Stimulated activated CD4-positive, alpha-beta T cell treated with anti-CD3 and anti-CD28 coated beads, TNF-alpha, amount 100 ng/mL, for 48 hours (primary cell): ENCODE measurements at places on chromosomes 16 and 17.

DNA sequence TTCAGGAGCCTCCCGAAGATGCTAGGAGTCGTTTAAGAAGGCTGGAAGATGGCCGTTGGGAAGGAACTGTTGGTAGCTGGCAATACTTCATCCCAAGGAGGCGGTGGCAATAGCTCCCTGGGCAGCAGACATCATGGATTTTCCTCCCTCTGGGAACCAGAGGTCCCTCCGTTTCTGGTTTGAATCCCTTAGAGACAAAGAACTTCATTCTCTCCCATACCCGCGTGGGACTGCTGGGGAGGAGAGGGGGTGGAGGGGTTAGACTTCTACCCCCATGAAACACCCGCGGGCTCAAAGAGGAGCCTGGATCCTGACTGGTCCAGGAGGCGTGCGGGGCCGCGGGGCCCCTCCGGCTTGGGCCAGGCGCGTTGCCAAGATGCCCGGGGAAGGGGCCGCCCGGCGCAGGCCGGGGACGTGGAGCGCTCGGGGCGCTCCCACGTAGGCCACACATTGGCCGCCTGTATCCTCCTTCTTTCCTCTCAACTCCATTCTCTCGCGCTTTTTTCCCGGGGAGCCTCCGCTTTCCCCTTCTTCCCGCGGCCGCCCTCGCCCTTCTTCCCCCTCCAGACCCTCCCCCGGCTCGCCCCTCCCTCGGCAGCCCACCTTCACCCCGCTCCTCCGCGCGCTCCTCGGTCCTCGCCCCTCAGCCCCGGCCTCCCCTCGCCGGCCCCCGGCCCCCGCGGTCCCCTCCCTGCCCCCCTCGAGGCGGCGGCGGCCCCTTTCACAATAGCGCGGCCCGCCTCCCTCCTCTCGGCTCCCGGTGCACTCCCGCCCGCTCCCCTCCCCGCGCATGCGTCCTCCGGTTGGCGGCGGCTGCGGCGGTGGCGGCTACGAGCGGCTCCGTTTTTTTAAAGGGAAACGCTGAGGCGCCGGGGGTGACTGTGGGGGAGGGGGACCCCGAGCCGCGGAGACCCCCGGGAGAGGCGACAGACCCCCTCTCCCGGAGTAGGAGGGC, at the start of gene MSL1:
Gene MSL1 (plus strand): TSS at position 791 of the 955 bp plus-strand sequence. CDS start 642 bp downstream, outside the sequence.
- peak; percentile 66 for DNase-seq

- no peak for DNase-seq
Measured at GRCh38 chr16:49490321-49490705, 116.7 kb downstream of the C16orf78 start.

- no peak for DNase-seq
Measured at GRCh38 chr17:75549246-75550138, 24.0 kb downstream of the LLGL2 start.

- no peak for DNase-seq
Measured at GRCh38 chr17:72515291-72516065, 394.7 kb downstream of the SOX9 start.

GRCh38 chr17:17831208-17832031, 5.4 kb downstream of the SREBF1 start:
- DNase-seq: no peak

DNA sequence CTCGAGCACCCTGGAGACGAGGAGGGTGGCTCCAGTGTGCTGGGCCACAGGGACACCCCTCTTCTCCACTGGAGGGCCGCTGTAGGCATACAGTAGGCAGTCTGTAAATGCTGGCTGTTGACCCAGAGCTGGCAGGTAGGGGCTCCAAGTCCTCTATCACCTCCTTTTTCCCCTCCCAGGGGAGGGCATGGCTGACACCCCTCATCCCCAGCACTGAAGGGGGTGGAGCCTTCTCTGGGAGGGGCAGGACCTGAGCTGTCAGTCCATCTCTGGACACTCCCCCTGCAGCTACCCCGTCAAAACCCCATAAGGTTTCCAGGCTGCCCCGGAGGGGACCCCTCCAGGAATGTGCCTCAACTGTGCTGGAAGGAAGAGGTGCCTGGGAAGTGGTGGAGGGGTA, 2.4 kb downstream of the KCNJ12 start:
- DNase-seq: no peak

GRCh38 chr17:76370261-76370993, 14.0 kb upstream of the SPHK1 start:
- DNase-seq: no peak

GRCh38 chr16:69451166-69451565, 26.7 kb downstream of the CYB5B start:
- no peak for DNase-seq

DNA sequence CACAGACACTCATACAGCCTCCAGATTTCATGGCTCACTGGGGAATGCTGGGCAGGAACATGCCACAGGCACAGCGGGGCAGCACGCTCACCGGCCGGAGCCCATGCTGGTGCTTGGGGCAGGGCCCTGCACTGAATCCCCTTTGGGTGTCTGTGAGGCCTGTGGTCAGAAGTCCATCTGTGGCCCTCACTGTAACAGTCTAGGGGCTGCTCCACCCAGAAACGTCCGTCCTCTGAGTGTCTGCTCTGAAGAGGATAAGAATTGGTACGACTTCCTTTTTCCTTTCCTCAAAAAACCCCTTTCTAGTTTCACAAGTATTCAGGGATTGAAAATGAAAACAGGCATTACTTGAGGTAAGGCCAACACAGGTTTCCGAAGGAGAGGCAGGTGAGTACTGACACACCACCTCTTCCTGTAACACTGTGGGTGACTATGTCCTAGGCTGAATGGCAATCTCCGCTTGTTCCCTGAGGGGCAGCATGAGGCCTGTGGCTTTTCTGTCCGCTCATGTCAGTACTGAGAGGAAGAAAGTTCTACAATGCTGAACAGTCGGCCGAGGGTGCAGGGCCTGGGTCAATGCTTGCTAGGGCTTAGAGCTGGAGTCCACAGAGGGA, 42.5 kb downstream of the TMEM11 start:
- no peak for DNase-seq

DNA sequence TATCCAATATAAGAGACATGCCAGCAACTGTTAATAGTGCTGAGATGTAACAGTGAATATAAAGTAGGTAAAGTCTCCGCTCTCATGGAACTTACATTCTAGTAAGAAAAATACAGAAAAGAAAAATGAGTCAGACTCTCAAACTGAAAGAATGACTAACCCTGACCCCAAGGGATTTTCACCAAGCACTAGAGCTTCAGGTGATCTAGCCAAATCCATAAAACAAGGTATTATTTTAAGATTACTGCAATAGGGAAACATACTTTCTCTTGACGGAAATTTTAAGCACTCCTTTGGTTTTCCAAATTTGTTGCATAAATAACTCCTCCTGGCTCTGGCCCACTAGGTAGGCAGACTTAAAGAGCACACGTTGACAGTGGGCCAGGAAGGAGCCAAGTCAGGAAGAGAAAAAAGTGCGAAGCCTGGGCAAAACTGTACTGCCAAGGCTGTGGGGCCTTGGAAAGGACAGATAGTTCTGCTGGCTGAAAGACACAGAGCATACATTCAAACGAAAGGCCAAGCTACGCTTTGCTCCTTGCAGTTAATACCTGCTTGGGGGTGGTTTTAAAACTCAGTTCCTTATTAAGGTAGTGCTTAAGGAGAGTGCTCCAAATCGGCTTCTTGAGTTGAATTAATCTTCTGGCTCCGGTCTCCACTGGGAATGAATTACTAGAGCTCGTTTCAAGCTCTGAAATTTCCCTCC, 1.4 kb downstream of the GOT2 start:
- no peak for DNase-seq

- no peak for DNase-seq
Measured at GRCh38 chr16:27611340-27611739, 61.4 kb downstream of the KATNIP start.

DNA sequence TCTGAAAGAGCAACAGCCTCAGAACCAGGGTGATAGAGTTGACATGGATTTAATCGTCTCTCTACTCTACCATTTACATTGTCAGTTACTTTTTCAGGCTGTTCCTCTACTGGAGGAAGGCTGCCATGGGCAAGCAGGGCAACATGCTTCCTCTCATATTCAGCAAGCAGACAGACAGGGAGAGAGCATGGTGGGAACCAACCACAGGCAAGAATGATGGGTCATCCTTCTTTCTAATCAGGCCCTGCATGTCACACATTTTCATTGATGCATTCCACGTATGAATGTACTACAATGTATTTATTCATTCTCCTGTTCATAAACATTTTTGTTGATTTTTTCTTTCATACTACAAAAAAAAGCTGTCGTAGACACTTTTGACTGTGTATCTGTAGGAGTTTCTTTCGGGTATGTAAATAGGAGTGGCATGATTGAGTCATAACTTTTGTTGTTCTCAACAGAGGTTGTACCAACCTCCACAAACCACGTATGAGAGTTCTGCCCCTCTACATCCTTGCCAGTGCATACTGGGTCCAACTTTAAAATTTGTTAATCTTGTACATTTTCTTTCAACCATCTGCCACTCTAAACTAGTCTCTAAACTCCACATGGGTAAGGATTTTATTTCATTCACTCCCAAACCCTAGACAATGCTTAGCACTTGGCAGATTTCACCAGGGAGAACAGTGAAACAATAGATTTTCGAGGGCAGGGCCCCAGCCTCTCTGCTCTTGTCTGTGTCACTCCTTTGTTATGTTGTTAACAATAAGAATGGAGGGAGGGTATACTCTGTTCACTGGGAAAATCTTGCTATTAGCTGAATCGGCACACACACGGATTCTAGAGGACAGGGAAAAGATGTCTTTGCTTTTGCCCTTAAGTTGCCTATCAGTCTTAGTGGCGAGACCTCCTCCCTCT, 58.7 kb downstream of the CMC2 start:
- no peak for DNase-seq

DNA sequence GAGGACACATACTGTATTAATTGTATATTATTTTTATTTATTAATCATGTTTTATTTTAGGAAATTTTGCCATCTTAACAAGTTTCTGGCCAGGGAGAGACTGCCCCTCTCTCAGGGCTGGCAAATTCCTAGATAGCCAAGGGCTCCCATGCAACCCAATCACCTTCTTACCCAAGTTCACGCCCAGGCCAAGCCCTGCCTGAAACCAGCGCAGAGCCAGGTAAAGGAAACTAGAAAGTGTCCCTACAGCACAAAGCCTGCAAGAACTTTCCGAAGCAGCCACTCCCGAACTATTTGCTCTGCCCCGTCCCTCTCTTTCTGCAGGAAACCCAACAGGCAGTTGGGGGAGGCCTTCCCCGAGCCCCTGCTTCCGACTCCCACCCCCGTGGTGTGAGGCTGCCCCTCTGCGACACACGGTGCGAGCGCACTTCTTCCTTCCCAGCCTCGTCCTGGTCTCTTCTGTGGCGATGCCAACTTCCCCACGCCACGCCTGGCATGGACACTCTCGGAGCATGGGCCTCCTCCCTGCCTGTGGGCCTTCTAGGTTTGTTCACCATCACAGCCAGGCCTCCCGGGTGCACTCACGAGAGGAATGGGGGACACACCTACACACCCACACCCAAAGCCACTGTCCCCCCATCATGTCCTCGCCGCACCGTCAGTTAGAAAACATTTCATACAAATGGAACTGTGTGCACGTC, 100.4 kb downstream of the ZNF778 start:
- DNase-seq: no peak

- no peak for DNase-seq
Measured at GRCh38 chr16:50360033-50360778, 8.6 kb downstream of the BRD7 start.

- no peak for DNase-seq
Measured at GRCh38 chr17:57979076-57979475, 9.0 kb downstream of the VEZF1 start.

- no peak for DNase-seq
Measured at GRCh38 chr16:80554033-80554432, 13.2 kb downstream of the DYNLRB2 start.

- DNase-seq: no peak
Measured at GRCh38 chr17:19996502-19996901, 12.7 kb upstream of the SPECC1 start.

- no peak for DNase-seq
Measured at GRCh38 chr16:50093607-50094539, 28.1 kb downstream of the HEATR3 start.

DNA sequence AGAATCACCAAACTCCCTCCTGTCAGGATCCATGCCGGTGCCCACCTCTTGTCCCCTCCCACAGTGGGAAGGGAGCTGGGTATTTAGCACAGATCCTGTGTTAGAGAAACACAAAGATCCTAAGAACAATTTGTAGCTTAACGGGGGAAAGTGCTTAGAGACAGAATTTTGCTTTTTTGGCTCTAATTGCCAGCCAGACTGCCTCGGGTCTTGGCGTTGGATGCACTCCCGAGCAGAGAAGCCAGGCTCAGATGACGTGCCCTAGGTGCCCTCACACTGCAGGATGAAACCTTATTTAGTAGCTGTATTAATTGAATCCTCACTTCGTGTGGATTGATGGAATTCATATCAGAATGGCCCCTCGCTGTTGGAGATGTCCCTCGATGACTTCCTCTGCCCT, 22.5 kb upstream of the MAF start:
- no peak for DNase-seq
